ENCODE measurements at places on chromosomes 2 and 18.

- no peak for DNase-seq
Measured at GRCh38 chr2:182901748-182902147, 35.3 kb upstream of the FRZB start.

- DNase-seq: no peak
Measured at GRCh38 chr18:75546964-75547363, 119.5 kb upstream of the SMIM21 start.

- no peak for DNase-seq
Measured at GRCh38 chr18:24466771-24467170, 6.3 kb downstream of the HRH4 start.

DNA sequence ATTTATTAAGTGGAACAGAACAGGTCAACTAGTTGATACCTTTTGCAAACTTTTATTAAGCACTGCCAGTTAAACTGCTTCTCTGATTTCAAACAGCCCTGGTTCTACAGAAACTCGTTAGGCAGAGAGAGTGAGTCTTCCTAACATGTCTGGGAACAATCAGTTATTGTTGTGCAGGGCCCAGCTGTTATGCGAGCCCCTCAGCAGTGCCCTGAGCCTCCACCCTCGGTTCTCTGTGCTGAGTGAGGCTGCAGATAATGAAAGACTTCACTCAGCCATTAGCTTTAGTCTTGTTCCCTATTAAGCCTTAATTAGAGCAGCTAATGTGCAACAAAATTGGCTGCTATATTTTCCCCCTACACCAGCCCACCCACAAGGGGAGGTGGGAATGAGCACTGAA lies 39.6 kb downstream of the KCTD18 start:
- DNase-seq: no peak

DNA sequence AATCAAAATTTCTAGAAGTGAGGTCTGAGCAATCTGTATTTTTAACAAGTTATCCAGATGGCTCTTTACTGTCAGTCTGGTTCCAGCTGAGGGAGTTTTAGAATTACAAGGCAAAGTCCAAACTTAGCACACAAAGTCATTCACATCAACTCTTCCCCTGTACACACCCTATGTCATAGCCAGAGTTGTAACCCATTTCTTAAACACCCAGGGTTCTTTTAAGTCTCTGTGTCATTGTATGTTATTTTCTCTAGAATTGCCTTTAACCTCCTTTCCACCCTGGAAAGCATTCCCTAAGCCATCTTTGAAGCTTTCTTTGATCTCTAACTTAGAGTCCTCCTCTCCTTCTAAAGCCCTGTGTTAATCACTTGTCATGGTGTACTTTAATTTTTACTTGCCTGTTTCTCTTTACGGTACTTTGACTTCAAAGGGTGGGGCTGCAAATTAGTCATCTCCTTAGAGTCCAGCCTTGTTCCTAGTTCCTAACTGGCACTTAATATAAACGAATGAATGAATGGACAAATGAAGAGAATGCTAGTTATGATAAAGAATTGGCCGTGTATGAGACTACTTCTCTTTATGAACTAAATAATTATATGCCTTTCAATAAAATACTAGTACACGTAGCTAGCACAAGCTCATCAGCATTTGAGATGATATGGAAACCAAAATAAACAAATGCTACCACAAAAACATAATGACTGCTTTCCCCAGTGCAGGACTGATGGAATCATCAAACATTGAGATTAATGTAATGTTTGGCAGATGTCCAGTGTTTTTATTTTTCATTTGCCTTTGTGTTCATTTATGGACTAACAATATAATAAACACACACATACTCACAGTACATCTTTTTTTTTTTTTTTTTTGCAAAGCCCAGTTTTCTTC lies 11.9 kb upstream of the ACTR3 start:
- no peak for DNase-seq

- DNase-seq: no peak
Measured at GRCh38 chr18:50832754-50833153, 12.9 kb upstream of the MRO start.

GRCh38 chr2:199485732-199486335 lies 28.1 kb upstream of the SATB2 start:
- DNase-seq: peak; percentile 74

DNA sequence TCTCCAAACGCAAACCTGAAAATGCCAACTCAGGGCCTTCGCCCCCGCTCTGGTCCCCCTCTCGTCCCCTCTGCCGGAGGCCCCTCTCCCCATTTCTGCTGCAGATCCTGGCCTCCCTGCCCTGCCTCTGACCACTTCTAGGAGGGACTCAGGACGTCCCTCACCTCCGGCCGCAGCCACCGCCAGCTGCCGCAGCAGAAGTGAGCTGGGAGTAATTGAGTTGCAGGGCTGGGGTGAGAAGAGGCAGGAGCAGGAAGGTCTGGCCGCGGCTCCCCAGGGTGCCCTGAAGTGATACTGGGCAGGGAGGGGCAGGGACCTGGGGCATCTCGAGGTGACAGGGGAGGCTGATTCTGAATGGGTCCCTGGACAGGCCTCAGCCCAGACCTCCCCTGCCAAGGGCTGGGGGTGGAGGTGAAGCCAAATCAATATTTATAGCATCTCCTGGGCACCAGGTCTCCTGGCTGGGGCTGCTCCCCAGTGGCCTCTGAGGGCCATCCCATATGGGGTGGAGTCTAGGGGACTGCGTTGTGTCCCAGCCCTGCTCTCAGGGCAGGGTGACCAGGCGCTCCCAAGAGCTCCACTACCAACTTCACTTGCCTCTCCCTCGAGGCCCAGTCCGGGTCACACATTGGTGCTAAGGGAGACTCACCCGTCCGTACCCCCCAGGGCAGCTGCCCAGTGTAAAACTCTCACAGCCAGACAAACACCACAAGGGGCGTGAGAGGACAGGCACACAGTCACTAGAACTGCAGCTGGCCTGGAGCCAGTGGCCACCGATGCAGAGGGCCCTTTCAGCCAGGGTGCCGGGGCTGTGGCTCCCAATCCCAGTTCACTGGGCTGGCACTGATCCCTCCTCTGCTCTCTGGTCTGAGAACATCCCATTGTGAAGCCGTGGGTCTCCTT lies 33.0 kb downstream of the KCNIP3 start:
- DNase-seq: no peak

DNA sequence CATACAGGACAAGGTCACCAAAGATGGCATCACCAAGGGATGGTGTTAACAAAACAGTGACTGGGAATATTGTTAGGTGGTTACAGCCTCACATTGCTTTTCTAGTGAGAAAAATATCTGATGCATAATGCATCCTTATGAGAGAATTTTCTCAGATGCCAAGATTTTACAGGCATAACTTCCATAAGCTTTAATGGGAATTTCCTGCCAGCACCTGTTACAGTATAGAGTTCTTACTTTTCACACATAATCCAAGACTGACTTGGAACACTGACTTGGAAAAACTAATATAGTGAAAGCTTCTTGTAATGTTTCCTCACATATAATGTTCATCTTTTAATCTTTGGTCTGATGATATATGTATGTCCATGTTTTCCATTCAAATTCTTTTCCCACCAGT lies 402.8 kb downstream of the ARHGAP15 start:
- no peak for DNase-seq

GRCh38 chr18:28512357-28512756 lies 335.4 kb upstream of the CDH2 start:
- peak; percentile 41 for DNase-seq
